Naive B cell (primary cell): ENCODE measurements at places on chromosomes 16 and 17.

- no peak overlapping the region for H3K27ac ChIP-seq
- no peak for DNase-seq
- no peak overlapping the region for H3K4me3 ChIP-seq
- peaks cover 4% of the 10 kb centered on the region for H3K4me1 ChIP-seq
- H3K36me3 ChIP-seq: no peaks in the 10 kb centered on the region
- H3K27me3 ChIP-seq: peaks cover 11% of the 10 kb centered on the region
Observed at GRCh38 chr16:83711069-83711468, 96.7 kb upstream of the HSBP1 start.

DNA sequence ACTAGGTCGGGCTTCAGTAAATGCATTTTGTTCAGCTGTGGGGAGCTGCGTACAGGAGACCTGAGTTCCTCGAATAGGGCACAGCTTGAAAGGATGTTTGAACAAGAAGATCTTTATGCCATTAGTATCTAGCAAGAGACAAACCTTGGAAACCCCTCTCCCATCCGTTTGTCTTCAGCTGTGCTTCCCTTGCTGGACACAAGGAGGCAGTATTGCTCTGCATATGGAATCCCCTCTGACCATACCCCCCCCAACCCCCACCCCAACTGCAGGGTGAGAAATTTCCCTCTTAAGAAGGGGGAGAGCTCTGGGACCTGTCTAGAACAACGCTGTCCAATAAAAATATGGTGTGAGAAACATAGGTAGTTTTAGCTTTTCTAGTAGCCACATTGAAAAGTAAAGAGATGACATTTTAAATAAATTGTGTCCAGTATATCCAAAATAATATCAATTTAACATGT, 1.6 kb downstream of the MRM1 start:
- H3K4me1 ChIP-seq: peaks cover 39% of the 10 kb centered on the region
- H3K27ac ChIP-seq: peak overlapping the region; percentile 90
- H3K27me3 ChIP-seq: no peaks in the 10 kb centered on the region
- peaks cover 4% of the 10 kb centered on the region for H3K36me3 ChIP-seq
- DNase-seq: peak; percentile 63

DNA sequence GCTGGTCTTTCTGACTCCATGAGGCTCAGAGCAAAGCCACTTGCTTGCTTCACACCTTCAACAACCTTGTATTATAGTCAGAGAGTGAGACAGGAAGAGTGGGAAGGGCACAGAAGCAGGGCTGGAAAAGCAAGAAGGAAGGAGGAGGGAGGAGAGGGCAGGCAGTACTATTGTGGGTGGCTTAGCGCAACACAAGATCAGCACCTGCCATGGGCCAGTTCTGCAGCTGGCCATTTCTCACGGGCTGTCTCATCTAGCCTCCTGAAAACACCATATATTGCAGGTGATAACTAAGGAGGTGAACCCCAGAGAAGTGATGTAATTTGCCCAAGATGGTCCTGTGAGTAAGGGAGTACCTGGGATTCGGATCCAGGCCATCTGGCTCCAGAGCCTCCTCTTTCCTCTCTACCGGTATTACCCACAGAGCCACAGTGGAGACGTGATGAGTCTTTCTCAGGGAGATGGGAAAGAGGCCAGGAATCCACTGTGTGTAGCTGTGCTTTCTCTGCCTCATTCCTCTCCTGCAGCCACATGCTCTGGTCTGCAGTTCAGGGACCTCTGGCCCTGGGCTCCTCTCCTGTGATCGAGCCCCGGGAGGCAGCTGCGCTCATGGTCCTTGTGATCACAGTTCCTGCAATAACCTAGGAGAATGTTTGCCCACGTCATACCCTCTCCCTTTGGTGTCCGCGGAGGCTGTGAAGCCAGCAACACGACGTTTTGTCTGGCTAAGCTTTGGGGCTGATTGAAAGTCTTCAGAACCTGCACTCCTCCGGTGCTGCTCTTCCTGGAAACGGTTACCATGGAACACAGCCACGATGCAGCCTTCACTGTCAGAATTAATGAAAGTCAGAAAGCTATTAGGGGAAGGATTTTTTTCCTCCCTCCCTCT, 178.1 kb upstream of the CCL2 start:
- H3K4me1 ChIP-seq: no peaks in the 10 kb centered on the region
- H3K27me3 ChIP-seq: peaks cover 17% of the 10 kb centered on the region
- H3K27ac ChIP-seq: no peak overlapping the region
- no peak overlapping the region for H3K4me3 ChIP-seq

DNA sequence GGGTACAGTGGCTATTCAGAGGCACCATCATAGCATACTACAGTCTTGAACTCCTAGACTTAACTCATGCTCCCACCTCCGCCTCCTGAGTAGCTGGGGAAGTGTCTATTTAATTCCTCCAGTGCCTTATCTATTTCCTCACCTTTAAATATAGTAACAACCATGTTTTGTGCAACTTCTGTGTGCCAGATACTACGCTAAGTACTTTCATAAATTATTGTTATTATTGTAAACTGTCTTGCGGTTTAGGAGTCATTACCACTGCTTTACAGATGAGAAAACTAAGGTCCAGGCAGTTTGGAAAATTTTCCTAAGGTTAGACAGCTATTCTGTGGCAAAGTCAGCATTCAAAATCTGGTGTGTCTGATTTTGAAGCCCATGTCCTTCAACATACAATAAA, 359.1 kb upstream of the XYLT1 start:
- no peak for DNase-seq
- H3K27me3 ChIP-seq: peaks cover 5% of the 10 kb centered on the region
- no peaks in the 10 kb centered on the region for H3K4me1 ChIP-seq
- no peak overlapping the region for H3K27ac ChIP-seq
- H3K4me3 ChIP-seq: no peak overlapping the region
- no peaks in the 10 kb centered on the region for H3K36me3 ChIP-seq

- H3K27me3 ChIP-seq: no peaks in the 10 kb centered on the region
- H3K4me1 ChIP-seq: no peaks in the 10 kb centered on the region
- H3K4me3 ChIP-seq: no peak overlapping the region
- no peaks in the 10 kb centered on the region for H3K36me3 ChIP-seq
Observed at GRCh38 chr17:4449736-4450135, 16.0 kb downstream of the SPNS3 start.

DNA sequence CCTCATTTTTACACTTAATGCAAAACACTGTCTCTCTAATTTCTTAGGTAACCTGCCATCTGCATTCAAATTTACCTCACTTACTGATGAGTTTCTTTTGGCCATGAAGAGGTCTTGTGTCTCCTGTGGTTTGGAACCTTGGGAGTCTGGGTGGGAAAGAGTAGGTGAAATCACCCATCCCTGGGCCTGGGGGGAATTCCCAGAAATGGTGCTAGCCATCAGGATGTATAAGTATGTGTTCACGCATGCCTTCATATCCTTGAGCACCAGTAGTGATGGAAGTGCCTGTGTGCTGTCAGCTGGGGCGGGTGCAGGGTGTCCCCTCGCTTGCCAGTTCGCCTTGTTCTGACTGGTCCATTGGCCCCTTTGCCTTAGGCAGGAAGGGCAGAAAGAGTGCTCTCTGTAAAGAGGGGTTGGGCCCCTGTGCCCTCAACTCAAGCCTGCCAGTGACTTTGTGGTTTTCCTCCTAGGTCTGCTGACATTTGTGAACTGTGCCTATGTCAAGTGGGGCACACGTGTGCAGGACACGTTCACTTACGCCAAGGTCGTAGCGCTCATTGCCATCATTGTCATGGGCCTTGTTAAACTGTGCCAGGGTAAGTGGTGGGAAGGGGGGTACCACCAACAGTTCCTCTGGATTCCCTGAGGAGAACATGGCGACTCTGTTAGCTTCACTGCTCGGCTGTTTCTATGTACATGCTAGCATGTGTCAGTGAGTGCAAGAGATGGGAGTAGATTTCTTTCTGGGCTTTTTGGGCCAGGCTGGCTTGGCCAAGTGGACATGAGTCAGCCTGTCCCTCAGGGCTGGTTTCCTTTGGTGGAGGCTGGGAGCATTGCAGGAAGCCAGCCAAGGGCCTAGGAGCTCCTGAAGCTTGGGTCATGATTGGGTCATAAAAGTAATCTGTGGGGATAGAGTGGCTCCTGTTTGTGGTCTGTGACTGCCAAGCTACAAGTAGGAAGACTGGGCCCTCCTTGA, 23.2 kb downstream of the SLC7A6OS start:
- peak overlapping the region; percentile 88 for H3K27ac ChIP-seq
- peaks cover 27% of the 10 kb centered on the region for H3K36me3 ChIP-seq
- H3K4me1 ChIP-seq: peaks cover 88% of the 10 kb centered on the region
- H3K27me3 ChIP-seq: no peaks in the 10 kb centered on the region

- H3K27me3 ChIP-seq: peaks cover 12% of the 10 kb centered on the region
- peak overlapping the region; percentile 99 for H3K27ac ChIP-seq
- peak overlapping the region; percentile 92 for H3K4me3 ChIP-seq
- H3K36me3 ChIP-seq: no peaks in the 10 kb centered on the region
- peak; percentile 76 for DNase-seq
- peaks cover 25% of the 10 kb centered on the region for H3K4me1 ChIP-seq
Observed at GRCh38 chr17:80034791-80035686, 633 bp downstream of the TBC1D16 start.

GRCh38 chr17:36608794-36609497, 7.6 kb downstream of the MRM1 start:
- no peak for DNase-seq
- peaks cover 24% of the 10 kb centered on the region for H3K4me1 ChIP-seq
- H3K36me3 ChIP-seq: peaks cover 6% of the 10 kb centered on the region
- H3K27me3 ChIP-seq: no peaks in the 10 kb centered on the region

- peak overlapping the region; percentile 85 for H3K4me3 ChIP-seq
- no peaks in the 10 kb centered on the region for H3K36me3 ChIP-seq
Observed at GRCh38 chr17:6660805-6661463, 9.4 kb downstream of the C17orf100 start.

GRCh38 chr16:7025616-7026190, 306.9 kb upstream of the RBFOX1 start:
- no peak for DNase-seq
- H3K36me3 ChIP-seq: no peaks in the 10 kb centered on the region
- H3K27ac ChIP-seq: no peak overlapping the region
- no peaks in the 10 kb centered on the region for H3K27me3 ChIP-seq

- H3K36me3 ChIP-seq: peaks cover 28% of the 10 kb centered on the region
- peaks cover 40% of the 10 kb centered on the region for H3K4me1 ChIP-seq
Observed at GRCh38 chr17:79800325-79801155, 3.7 kb upstream of the CBX8 start.

GRCh38 chr17:48629411-48629759, 3.2 kb upstream of the HOXB9 start:
- no peak overlapping the region for H3K27ac ChIP-seq
- peaks cover 8% of the 10 kb centered on the region for H3K36me3 ChIP-seq
- no peak overlapping the region for H3K4me3 ChIP-seq

GRCh38 chr17:7667656-7668406, 17.1 kb downstream of the ATP1B2 start:
- no peak overlapping the region for H3K4me3 ChIP-seq
- peak overlapping the region; percentile 30 for H3K27ac ChIP-seq
- DNase-seq: no peak
- H3K4me1 ChIP-seq: peaks cover 1% of the 10 kb centered on the region
- H3K27me3 ChIP-seq: no peaks in the 10 kb centered on the region
- H3K36me3 ChIP-seq: peaks cover 11% of the 10 kb centered on the region

- H3K36me3 ChIP-seq: no peaks in the 10 kb centered on the region
- peaks cover 11% of the 10 kb centered on the region for H3K27me3 ChIP-seq
- no peak for DNase-seq
Observed at GRCh38 chr16:56279132-56279531, 87.8 kb downstream of the GNAO1 start.

DNA sequence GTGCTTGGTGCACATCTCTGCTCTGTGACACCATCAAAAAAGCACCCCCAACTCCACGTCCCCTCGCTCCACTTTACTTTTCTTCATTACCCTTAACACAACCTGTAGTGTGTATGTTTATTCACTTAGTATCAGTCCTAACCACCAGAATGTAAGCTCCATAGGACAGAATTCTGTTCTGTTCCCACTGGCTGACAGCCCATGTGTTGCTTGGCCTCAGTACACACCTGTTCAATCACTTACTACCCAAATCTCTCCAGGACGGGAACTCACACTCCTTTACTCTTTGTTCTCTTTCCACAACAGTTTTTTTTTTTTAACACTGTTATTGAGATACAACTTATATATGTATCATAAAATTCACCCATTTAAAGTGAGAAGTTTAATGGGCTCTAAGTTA, 119.6 kb downstream of the MAF start:
- no peaks in the 10 kb centered on the region for H3K36me3 ChIP-seq
- no peak overlapping the region for H3K4me3 ChIP-seq
- H3K27ac ChIP-seq: no peak overlapping the region

GRCh38 chr16:85759631-85760419, 8.9 kb upstream of the C16orf74 start:
- peaks cover 57% of the 10 kb centered on the region for H3K4me1 ChIP-seq
- DNase-seq: peak; percentile 64
- peak overlapping the region; percentile 83 for H3K4me3 ChIP-seq
- H3K27ac ChIP-seq: peak overlapping the region; percentile 100
- no peaks in the 10 kb centered on the region for H3K27me3 ChIP-seq
- H3K36me3 ChIP-seq: peaks cover 8% of the 10 kb centered on the region

GRCh38 chr16:48447428-48447827, 62.2 kb upstream of the SIAH1 start:
- H3K4me1 ChIP-seq: no peaks in the 10 kb centered on the region
- no peak overlapping the region for H3K4me3 ChIP-seq

DNA sequence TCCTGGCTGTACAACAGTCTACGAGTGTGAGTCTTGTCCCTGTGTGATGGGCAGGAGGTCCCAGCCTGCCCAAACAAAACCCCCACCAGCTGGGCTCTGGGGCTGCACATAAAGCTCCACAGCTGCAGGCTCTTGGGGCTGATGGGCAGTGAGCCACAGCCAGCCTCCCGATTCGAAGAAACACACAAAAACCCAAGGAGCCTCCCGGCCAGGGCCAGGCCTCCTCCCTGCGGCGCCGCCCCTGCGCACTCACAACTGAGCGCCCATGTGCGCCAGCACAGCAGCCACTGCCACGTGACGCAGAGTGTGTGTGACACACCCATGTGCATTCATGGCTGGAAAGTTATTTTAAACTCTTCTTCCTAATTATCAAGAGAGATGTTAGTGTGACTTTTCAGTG, 30.6 kb upstream of the FAAP100 start:
- peaks cover 3% of the 10 kb centered on the region for H3K36me3 ChIP-seq
- H3K27me3 ChIP-seq: no peaks in the 10 kb centered on the region
- no peak for DNase-seq
- peaks cover 18% of the 10 kb centered on the region for H3K4me1 ChIP-seq

DNA sequence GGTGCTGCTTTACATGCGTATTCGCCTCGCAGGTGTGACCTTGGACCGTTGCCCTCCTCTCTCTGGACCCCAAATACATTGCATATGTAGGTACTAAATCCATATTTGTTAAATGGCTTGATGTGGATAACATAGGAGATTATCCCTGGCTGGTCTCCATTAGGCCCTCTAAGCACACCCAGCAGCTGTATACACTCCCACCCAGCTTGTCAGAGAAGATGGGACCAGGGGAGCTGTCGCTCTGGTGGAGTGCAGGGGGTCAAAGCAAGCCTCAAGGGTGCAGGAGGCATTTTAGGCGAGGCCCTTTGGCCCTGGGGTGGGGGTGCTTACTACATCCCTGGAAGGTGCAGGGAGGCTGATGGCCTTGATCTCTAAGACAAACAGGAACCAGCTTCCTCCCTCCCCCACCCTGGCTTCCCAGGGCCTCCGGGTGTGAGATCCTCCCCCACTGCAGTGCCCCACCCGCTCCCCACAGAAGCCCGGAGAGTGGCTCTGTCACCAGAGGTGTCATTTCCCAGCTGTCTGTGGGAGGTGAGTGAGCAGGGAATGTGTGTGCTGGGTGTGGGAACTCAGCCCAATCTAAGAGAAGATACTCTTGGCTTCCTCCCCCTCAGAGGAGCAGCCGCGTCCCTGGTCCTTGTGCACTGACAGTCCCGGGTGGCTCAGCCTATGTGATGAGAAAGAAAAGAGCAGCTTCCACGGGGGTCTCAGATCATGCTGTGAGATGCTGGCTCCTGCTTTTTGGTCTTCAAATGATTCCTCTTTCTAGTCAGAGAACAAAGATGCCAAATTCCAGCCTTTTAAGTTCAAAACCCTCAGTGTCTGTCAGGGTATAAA, 1.4 kb upstream of the VAMP2 start:
- H3K27ac ChIP-seq: peak overlapping the region; percentile 100
- peak; percentile 16 for DNase-seq
- no peaks in the 10 kb centered on the region for H3K36me3 ChIP-seq
- peak overlapping the region; percentile 93 for H3K4me3 ChIP-seq
